ENCODE measurements at places on chromosomes 5 and 9. TPM values are rescaled to one million over a fixed set of nuclear protein-coding genes. Genes with fewer than 3 reads are reported as not detected.

The CAMK4 gene
- total RNA-seq = not detected

The DNAI1 gene
- not detected for total RNA-seq

The ZNF454 gene
- 2.9 TPM for total RNA-seq

The POLR3G gene
- total RNA-seq = 0.96 TPM

The LCN15 gene
- total RNA-seq = 1.3 TPM

The PRR16 gene
- 10.4 TPM for total RNA-seq

The SUSD1 gene
- total RNA-seq = 8.1 TPM

The PCDHB15 gene
- 4.3 TPM for total RNA-seq

- peak; percentile 27 for DNase-seq
These were observed 97.7 kb downstream of the CFAP95 start for GRCh38 chr9:69918322-69918721.

DNA sequence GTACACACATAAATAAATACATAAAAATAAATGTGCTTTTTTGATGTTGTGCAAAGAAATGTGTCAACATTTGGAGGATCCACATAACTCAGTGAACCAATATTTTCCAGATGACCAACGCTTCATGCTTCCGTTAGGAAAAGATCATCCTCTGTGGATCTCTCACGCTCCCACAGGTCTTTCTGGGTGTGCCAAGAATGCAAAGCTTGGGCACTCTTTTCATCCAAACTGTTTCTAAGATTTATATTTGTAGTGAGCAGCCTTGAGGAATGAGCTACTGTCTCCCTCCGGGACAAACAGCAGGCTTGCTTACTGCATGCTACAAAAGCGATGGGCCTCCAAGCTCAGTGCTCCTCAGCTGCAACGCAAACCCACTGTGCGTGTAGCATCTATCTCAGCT is 46.2 kb upstream of the RUFY1 start:
- no peak for DNase-seq

DNA sequence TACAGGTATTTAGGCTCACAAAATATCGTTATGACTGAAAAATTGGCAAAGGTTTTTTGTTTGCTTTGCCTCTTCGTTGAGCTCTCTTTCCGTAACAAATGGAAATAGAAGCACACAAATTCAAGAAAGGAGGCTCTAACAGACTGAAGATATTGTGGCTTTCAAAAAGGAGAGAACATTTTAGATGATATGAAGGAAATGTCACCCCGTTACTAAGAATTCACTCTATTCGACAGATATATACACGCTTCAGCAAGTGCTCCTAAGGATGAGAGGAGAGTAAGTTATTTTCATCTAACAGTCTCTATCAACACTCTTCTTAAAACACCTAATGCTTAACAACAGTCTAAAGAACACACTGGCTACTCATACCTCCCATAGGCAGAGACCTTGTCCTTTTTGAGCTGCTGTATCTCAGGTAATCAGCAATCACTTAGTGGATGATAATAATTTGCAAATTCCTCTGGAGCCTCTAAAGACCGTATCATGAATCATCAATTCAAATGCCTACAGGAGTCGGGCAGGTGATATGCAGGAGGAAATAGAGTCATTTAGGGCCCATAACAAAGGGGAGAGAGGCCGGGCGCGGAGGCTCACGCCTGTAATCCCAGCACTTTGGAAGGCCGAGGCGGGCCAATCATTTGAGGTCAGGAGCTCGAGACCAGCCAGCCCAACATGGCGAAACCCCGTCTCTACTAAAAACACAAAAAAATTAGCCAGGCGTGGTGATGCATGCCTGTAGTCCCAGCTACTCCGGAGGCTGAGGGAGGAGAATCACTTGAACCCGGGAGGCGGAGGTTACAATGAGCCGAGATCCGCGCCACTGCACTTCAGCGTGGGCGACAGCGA is 1.4 kb upstream of the HSDL2 start:
- DNase-seq = peak; percentile 62

GRCh38 chr9:97406620-97407177 is 5.2 kb upstream of the TDRD7 start:
- DNase-seq = no peak

GRCh38 chr9:72581694-72582093 is 60.3 kb downstream of the TMC1 start:
- no peak for DNase-seq

- DNase-seq = no peak
These were observed 45.2 kb downstream of the CDC14B start for GRCh38 chr9:96574455-96574854.

DNA sequence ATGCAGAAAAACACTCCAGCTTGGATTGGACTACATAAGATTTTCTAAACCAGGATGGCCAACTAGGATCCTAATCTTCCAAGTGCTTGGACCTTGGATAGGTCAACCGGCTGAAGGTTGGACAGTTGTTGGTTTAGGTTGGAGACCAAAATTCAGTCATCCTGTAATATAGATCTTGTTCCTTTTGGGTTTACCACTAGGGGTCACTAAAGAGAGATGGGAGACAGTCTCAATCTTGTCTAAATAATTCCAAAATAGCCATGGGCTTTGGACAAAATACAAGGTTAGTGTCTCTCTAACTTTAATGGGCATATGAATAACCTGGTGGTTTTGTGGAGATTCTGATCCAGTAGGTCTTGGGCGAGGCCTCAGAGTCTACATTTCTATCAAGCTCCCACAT is 148.7 kb upstream of the ERCC6L2 start:
- DNase-seq = no peak

DNA sequence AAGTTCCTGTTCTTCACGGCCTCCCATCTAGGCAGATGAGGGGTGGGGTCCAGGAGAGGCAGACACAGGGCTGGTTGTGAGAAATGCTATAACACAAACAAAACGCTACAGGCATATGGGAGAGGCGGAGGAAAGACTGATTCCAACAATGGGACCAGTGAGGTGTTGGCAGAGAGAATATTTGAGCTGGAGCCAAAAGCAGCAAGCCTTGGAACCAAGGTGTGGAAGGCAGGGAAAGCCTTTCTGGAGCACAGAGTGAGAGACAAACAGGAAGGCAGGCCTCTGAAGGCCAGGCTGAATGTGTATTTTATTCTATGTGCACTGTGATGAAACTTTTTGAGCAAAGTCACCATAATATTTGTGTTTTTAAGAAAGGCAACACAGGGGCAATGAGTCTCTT is 2.9 kb downstream of the ATPSCKMT start:
- no peak for DNase-seq

- DNase-seq = no peak
These were observed 25.9 kb downstream of the SPARC start for GRCh38 chr5:151660616-151661495.

DNA sequence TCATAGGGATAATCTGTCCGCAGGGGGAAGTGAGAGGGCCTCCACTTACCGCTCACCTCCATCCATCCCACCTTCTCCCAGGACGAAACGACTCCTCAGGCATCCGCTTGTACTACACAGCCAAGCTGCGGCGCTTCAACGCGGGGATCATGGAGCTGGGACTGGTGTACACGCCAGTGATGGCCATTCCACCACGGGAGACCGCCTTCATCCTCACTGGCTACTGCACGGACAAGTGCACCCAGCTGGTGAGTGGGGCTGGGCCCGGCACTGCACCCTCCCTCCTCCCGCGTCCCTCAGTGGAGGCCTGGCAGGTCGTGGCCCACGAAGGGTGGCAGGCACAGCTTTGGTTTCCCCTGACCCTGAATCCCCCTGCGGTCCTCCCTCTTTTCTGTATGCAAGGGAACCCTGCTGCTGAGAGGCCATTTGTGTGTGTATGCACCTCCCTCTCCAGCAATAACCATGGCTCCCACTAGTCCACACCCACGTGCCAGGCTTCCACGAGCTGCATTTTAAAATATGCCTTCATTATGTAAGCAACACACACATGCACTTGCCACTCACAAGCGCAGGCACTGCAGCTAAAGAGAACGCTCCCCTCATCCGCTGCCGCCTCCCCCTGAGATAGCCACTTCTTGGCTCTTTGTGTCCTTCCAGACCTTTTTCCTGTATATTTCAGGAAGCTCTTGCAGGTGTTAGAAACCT is 11.8 kb downstream of the DBH start:
- DNase-seq = no peak

- DNase-seq = no peak
These were observed 320.9 kb downstream of the NTRK2 start for GRCh38 chr9:84990416-84990815.
